ENCODE measurements at places on chromosomes 5 and 9.

GRCh38 chr5:44835693-44836092 is 26.9 kb downstream of the MRPS30 start:
- DNase-seq: no peak

GRCh38 chr5:172564188-172564587 is 76.9 kb upstream of the NEURL1B start:
- DNase-seq: no peak

GRCh38 chr5:142520885-142521284 is 165.0 kb downstream of the FGF1 start:
- DNase-seq: no peak

DNA sequence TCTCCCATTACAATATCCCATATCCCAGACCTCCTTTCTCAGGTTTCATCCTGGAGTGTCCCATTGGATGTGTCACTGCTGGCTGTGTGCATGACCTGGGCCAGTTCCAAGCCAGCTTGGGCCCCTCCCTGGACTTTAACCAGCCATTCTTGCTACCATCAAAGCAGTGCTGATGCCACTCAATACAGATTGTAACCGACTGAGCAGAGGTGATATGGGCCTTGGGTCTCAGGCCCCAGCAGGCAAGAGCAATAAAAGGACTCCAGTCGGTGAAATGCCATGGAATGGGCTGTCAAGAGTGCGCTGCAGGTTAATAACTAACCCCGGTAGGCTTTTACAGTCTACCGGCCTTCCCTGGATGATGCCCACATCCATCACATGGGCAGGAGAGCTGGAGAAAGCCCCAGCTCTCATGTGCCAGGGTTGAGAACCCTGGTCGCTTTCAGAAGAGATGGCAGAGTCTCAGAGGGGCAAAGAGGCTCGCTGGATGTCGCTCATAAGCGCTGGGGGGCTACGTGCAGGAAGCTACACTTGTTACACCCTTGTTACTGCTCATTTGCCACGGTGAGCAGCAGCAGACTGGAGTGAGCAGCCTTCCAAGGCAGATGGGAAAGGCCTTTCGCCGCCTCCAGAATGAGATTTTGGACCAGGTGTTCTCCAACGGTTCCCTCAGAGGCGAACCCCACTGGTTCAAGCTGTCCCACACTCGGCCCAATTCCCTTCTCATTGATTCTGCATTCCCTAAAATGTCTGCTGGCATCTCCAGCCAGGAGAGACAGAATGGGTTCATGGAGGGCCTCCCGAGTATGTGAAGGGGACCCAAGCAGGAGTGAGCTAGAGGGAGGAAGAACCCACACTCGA is 13.2 kb downstream of the EPB41L4B start:
- DNase-seq: no peak

DNA sequence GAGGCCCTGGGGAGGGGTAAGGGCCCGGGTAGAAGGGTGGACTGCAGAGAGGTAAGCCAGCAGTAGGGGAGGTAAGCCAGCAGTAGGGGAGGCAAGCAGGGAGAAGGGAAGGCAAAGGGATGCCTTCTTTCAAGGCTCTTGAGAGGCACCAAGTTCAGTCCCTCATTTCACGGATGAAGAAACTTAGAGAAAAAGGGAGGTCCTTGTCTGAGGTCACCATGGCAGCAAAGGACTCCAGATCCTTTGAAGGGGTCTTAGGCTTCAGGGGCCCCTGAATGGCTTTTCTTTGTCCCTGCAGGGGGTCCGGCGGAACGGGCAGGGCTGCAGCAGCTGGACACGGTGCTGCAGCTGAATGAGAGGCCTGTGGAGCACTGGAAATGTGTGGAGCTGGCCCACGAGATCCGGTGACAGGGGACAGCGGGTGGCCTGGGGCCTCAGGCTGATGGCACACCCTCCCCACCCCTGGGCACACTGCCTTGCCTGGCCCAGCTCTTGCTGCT is 42.6 kb downstream of the RGS3 start:
- DNase-seq: no peak

DNA sequence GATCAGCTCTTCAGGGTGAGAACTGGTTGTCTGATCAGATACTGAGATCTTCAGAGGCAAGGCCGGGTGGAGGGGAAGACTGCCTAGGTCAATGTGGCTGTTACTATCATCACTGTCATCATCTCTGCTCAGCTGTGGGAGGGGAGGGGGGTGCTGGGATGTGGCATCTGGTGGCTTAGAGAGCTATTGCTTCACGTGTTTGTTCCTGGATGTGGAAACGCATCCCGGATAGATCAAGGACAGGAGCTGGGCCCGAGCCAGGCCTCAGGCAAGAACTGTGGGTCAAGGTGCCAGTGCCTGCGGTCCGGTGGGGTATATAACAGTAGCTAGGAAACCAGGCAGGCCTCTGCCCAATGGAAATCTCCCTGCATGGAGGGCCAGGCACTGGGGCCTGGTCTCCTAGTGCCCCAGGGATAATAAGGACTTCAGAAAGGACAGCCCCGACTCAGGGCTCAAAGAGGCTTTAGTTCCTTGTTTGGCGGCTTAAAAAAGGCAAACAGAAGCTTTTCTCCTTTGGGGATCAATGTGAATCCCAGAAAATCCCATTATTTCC is 30.3 kb upstream of the TIFAB start:
- DNase-seq: no peak

GRCh38 chr5:168449166-168449565 is 37.1 kb upstream of the RARS1 start:
- no peak for DNase-seq
